ENCODE measurements at places on chromosomes 7 and 10.

DNA sequence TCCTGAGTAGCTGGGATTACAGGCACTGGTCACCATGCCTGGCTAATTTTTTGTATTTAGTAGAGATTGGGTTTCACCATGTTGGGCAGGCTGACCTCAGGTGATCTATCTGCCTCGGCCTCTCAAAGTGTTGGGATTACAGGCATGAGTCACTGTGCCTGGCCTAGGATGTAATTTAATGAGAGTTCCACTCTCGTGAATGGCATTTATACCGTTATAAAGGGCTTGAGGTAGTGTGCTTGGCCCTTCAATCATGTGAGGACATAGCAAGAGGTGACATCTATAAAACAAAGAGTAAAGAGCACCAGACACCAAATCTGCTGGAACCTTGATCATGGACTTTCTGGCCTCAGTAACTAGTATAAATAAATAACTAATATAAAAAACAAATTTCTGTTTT lies 93.5 kb upstream of the PPP1R9A start:
- no peak for DNase-seq

DNA sequence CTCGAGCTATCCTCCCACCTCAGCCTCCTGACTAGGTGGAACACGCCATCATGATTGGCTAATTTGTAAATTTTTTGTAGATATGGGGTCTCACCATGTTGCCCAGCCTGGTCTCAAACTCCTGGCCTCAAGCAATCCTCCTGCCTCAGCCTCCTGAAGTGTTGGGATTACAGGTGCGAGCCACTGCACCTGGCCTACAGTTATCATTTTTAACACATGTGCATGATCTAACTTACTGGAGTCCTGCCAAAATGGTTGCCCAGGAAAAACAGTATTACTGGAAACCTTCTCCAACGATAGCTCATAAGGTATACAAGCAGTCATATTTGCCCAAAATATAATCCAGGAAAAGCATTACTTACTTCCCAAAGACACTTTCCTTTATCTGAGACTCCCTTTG lies 20.2 kb downstream of the MRPL32 start:
- no peak for DNase-seq

DNA sequence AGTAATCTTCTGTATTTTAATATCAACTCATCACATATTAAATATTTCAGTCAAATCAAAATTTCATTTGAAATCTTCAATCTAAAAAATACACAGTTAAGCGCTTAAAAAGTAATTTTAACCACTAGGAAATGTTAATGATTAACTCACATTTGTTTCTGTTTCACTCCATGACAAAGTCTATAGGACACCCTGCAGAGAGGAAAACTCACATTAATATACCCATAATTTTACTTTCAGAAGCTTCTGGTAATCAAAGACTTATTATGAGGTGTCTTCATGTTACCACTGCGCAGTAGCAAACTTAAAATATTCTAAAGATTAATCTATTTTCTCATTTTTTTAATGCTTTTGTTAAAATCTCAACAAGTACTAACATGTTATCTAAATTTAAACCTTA lies 41.0 kb upstream of the ZNF518A start:
- DNase-seq = no peak

- no peak for DNase-seq
These were observed 30.8 kb upstream of the CHST15 start for GRCh38 chr10:124124123-124124768.

GRCh38 chr10:44902941-44903545 lies 8.1 kb upstream of the TMEM72 start:
- DNase-seq = no peak

- DNase-seq = no peak
These were observed 93.6 kb downstream of the MAGI2 start for GRCh38 chr7:79359827-79360226.

DNA sequence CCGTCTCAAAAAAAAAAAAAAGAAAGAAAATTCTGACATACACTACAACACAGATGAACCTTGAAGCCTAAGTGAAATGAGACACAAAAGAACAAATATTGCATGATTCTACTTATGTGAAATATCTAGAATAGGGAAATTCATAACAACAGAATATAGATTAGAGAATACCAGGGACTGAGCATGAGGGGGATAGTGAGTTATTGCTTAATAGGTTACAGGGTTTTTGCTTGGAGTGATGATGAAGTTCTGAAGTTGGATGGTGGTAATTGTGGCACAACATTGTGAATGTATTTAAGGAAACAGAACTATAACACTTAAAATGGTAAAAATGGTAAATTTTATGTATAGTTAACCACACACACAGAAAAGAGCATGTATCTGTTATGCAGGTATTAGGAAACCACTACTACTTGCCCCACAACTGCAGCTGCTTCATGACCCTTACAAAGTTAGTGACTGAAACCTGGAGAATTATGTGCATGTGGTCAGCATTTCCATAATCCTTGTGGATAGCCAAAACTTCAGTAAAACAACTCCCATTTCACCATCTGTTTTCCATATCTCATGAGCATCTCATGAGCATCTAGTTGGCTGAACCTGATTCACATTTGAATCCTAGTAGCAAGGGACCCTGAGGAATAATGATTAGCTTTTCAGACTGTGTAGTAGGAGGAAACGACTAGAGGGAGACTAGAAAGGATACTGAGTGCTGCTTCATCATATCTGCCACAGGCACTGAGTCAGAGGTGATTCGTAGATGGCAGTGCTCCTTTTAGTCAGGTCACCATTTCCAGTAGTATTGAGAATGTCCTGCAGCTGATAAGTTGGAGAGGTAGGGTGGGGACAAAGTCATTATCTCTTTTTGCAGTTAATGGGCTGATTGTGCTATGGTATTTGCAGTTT lies 26.3 kb downstream of the SAMD8 start:
- no peak for DNase-seq

DNA sequence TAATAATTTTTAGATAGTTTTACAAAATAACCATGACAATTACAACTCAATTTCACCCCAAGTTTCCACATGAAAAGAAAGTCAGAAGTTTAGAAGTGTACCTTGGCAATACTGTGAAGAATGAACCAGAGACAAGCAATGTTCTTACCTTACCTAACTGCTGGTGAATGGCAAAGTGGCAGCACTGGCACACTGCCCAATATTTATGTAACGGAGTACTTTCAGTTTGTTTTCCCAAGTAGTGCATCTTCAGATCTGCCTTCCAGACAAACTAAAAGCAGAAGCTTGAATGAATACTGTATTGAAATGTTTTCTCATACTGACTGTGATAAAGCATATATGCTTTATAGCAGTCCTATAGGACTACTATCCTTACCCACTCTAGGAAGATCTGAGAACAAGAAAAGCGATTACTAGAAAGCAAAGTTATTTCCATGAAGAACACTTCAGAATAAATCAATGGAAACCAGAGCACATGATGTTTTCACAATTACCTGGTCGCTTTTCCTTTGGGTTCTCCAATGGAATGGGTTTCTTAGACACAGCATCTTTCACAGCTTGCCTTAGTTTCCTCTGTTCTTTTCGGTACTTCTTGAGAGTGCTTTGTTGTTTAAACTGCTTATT lies 1.5 kb downstream of the NOC3L start:
- DNase-seq = peak; percentile 49

DNA sequence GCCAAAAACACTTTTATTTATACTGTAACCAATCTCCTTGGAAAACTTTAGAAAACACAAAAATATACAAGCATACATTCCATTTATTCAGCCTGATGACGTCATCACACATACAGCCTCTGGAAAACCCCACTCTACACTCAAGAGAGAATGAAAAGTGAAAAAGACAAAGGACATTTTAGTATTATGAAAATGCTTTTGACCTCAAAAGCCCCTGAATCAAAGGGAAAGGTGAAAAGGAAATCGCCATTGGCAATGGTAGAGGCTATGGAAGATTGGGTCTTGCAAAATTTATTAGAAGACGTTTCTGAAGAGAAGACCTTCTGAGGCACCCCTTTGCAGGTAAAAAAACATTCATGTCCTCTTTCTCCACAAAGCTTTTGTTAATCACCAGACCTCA lies 82.9 kb upstream of the STRIP2 start:
- DNase-seq = no peak

- no peak for DNase-seq
These were observed 119.1 kb upstream of the FOXP2 start for GRCh38 chr7:114295522-114295921.

GRCh38 chr10:58651040-58651439 lies 138.4 kb downstream of the BICC1 start:
- DNase-seq = no peak

GRCh38 chr7:46315891-46316290 lies 394.8 kb upstream of the IGFBP3 start:
- DNase-seq = no peak

- peak; percentile 35 for DNase-seq
These were observed 1.3 kb downstream of the ZNRF2 start for GRCh38 chr7:30285536-30286284.

DNA sequence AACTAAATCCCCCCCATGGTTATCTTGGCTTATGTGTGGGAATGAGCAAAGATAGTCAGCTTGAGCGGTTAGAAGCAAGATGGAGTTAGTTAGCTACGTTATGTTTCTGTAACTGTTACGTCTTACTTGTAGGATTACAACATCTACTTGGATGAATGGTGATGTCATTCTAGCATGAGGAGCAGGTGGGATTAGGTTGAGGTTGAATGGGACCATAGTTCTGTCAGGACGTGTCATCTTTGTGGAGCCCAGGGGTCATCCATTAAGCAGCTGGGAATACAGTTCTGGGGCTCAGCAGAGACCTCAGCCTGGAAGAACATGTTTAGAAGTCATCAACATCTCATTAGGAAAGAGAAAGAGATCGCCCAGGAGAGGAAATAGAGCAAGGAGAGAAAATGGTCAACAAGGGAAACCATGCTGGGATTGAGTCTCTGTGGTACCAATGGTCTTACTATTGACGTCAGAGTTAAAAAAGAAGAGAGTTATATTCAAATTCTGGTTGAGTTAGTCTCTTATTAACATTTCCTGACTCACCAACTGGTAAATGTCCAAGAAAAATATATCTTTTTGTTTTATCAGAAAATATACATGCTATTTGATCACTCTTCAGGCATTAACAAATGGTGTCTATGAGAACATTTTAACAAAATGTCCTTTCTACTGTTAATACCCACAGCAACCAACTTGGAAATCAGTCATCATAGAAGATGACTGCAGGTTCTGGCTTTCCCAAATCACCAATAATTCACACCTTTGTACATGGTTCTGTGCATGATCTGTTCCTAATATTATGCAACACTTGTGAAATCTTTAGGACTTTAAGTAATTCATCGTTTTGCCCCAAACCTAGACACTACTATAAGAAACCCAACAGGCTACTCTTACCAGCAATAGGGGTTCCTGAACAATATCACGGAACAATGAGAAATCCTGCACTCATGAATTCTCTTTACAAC lies 96.9 kb downstream of the KIAA1217 start:
- no peak for DNase-seq

DNA sequence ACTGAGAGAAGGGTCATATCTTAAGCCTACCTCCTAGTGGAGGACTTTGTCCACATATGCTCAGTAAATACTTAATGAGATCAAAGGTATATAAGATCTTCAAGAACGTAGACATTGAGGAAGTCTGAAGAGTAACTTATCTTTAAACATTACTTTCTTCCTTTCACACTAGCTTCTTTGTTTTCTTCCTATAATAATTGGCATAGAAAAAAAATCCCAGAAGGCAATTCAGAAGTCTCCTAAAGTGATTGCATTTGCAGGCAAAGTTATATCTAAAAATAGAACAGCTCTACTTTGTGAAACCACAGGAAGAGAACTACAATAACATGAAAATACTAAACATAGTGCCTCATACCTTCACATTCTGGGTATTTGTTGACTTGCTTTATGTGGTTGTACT lies 150.4 kb downstream of the PPP1R3A start:
- DNase-seq = no peak

- DNase-seq = no peak
These were observed at the start of gene ARHGAP22 for GRCh38 chr10:48604991-48605508. Gene ARHGAP22 (minus strand): TSS chr10:48605073. CDS start chr10:48604796, 277 bp downstream.

GRCh38 chr10:113274176-113274829 lies 278.6 kb upstream of the HABP2 start:
- no peak for DNase-seq

- no peak for DNase-seq
These were observed 85.8 kb downstream of the SNX13 start for GRCh38 chr7:17854261-17855047.

DNA sequence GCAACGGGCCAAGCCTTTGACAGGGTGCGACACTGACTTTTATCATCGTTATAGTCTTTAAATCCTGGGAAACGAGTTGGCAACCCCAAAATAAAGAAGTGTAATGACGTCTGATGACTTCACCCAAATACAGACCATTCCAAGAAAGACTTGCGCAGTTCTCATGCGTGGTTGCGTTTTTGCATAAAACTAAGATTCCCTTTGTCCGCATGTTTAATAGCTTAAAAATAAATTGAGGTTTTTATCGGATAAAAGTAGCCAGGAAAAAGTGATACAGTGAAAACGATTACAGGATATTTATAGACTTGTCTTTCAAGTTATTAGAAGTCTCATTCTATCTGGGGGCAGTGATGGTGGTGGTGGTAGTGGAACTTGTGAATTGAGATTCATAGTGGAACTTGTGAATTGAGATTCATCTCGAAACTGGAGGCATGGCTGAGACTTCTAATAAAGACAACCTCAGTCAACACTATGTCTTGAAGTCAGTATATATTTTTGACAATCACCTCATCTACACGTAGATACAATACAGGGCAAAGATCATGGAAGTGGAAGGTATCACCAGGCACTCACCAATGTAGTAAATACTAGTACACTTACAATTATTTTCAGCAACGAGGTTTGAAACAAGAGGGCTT lies 1.2 kb upstream of the NAMPT start:
- peak; percentile 29 for DNase-seq

DNA sequence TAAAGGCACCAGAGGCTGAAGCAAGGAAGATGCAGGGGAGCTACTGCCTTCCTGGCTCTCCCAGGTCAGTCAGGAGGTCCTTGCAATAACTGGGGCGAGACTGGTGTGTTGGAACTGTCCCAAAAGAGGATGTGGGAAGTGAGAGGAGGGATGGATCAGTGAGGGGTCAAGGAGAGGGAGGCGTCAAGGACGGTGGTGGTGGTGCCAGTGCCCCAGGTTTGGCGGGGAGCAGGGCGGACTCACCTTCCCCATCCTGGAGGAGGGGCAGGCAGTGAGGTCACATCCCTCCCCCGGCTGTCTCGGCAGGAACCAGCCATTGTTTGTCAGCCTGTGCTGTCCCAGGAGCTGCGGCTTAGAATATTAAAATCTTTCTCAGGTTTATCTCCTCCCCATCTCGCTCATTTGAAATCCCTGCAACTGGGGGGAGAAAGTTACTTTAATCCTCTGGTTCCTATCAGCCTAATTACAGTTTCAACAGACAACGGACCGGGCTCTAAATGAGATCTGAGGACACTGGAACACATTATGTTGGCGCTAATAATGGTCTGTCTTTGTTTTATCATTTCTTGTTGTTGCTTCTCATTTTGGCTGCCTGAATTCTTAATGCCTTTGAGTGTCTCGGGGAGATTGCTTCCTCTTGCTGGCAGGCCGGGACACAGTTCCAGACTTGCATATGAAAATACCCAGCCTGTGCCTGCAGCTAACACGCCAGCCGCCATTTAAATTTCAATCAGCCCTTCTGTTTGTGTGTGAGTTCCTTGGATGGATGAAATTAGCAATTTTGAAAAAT lies 387.5 kb downstream of the RPS24 start:
- no peak for DNase-seq
